ENCODE measurements at places on chromosomes 4 and X.

GRCh38 chr4:175762582-175762981, 49.5 kb downstream of the GPM6A start:
- no peak for DNase-seq

DNA sequence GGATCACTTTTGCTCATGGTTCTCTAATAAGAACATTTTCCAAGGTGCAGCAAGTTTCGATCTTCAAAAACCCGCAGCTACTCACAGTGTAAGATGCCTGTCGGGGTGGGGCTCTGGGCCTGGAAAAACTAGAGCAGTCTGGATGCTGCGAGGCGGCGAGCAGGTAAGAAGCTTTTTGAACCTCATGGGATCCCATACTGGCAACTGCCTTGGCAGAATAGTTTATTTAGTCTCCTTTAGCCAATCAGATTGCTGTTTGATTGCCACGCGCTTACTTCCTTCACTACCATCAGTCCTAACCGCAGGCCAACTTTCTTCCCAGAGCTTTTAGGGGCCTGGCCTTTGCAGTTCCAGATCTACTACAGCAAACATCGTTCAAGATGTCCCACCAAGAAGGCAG, 61.3 kb upstream of the MAGEB10 start:
- DNase-seq: no peak

GRCh38 chr4:111610681-111611080, 534.6 kb upstream of the FAM241A start:
- no peak for DNase-seq

DNA sequence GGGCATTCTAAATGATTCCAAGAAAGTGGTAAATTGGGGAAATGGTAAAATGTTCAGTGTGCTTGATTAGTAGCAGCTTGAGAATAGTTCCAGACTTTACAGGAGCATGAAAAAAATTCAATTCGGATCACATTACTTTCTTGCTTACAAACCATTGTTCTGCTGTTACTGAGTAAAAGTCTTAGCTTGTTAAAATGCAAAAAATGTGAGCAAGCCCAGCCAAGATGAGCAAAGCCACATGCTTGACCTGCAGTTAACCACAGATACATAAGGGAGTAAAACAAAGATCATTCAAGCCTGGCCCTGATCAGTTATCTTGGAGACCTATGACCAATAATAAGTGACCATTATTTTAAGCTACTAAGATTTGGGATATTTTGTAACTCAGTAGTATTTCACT, 562.9 kb upstream of the MAGEB2 start:
- no peak for DNase-seq

GRCh38 chr4:23614284-23614892, 275.5 kb downstream of the PPARGC1A start:
- no peak for DNase-seq

- DNase-seq: no peak
Measured at GRCh38 chr4:23234018-23234417, 541.3 kb downstream of the GBA3 start.

- no peak for DNase-seq
Measured at GRCh38 chrX:65755786-65756185, 88.3 kb downstream of the MSN start.

DNA sequence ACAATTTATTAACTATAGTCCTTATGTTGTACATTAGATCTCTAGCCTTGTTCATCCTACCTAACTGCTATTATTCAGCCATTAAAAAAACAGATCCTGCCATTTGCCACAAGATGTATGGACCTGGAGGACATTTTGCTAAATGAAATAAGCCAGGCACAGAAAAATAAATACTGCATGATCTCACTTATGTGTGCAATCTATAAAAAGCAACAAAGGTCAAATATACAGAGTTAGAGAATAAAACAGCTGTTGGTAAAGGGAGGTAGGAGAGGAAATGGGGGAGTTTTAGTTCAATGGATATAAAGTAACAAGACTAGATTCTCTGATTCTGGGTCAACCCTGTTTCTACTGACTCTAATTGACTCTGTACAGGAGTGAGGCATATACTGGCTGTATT, 103.3 kb upstream of the FAM9C start:
- DNase-seq: no peak

DNA sequence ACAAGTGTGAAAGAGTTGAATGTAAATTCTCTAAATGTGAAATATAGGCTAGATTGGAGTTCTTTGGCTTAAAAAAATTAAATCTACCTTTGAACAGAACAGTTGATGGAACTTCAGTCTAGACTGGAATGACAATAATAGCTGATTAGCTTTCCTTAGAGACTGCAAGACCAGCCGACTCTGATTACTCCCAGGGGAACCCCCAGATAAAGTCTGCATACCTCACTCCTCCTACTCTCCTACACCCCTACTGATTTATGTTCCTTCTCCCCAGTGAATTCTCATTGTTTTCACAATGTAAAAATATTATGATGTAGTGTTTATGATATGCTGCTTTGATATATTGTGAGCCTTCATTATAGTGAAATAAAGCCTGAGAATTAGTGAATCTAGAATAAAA, 241.3 kb downstream of the CFAP299 start:
- no peak for DNase-seq

DNA sequence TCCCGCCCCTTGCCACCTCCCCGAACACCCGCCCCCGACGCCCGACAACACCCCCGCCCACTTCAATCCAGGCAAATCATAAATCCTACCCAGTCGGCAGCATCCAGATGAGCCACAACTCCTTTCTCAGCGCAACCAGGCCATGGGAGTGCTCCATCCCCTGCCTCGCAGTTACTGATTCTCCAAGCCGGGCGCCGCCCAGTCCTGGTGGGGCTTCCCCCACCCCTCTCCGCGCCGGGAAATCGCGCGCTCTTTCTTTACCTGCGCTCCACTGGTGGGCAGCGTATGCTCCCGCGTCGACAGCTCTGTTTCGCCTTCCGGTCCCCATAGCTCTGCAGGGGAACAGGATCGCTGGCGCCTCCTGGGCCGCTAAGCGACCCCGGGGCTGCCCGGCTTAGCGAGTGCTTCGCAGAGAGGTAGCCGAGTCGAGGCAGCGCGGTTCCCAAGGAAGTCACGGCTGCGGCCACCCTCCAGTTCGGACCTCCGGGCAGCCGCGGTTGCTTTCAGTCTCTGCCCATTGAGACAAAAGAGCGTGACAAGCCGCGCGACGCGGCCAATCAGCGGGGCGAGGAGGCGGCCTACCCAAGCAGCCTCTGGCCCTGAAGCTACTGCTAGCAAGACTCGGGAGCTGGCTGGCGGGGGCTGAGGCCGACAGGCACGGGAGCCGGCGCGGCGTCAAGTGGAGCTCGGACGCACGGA, 43.7 kb upstream of the TMSB15B start:
- DNase-seq: peak; percentile 41

DNA sequence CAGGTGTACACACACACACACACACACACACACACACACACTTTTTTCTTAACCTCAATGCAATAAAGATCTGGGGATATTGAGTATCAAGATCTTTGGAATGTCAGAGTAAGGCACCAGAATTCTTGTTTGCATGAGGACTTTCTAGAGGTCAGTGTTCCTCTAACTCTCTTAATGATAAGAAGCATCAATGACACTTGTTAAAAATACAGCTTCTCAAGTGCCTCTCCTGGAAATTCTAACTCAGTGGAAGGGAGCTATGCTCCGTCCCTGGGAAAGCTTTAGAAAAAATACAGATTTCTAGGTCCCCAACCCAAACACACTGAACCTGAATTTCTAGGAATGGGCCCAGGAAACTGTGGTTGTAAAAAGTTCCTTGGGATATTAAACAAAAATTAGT, 25.8 kb upstream of the HCCS start:
- no peak for DNase-seq

GRCh38 chrX:140297273-140297672, 207.6 kb downstream of the SOX3 start:
- no peak for DNase-seq

DNA sequence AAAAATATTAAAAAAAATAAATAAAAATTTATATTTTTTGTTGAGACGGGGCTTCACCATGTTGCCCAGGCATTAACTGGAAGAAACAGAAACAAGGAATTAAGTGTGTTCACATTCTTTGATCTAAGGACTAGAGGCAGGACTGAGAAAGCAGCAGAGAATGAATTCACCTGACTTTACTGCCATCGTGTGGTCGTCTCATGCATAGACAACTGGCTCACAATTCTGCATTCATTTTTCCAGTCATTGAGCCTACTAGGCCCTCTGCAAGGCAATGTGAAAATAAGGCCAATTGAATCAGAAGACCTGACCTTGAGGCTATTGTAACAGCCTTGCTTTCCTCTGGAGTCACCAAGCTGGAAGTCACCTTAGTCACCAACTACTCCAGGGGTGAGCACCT, 37.4 kb downstream of the LHFPL1 start:
- DNase-seq: peak; percentile 18

DNA sequence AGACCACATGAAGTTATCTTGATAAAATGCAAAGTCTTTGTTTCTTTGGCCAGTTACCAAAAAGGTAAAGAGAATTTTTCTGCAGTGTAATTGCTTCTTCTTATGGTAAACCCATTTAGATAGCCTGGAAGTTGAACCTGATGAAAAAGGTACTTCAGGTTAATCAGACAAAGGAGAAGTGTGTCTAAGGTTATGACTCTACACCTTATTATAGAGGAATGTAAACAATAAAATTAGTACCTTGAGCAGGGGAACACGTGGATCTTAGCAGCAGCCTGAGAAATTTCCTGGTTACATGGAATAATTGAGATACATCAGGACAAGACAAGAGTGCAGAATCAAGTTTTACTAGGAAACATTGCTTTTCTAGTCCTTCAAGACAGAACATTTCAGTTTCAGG, 70.8 kb downstream of the RAP1GDS1 start:
- no peak for DNase-seq

DNA sequence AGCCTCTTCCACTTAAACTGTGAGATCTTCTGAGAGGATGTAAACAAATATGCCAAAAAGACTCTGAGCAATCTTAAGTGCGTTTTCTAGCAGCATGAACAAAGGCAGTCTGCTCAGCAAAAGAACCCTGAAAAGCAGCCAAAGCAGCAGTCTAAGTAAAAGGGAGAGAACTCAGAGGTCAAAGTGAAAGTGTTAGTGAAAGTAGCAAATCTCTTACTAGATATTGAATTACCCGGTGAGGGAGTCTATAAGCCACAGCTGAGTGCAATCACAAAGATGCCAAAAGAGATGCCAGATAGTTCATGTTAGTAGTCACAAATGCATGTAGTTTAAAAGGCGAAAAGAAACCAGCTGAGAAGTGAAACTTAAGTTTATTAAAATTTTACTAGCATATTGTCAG, 7.9 kb upstream of the GNRHR start:
- DNase-seq: no peak

- no peak for DNase-seq
Measured at GRCh38 chr4:114752391-114753165, 154.0 kb downstream of the UGT8 start.

DNA sequence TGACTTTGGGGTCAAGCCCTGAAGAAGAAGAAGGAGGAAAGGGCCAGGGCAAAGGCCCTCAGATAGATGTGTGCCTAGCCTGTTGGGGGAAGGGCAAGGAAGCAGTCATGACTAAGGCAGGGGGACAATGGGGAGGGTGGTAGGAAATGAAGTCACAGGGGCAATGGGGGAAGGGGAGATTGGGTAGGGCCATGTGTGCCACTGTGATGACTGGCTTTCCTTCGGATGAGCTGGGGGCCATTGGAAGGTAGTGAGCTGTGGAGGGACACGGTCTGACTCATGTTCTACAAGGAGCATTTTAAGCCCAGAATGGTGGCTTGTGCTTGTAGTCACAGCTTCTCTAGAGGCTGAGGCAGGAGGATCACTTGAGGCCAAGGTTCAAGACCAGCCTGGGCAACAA, 642.0 kb downstream of the MID1IP1 start:
- no peak for DNase-seq

- no peak for DNase-seq
Measured at GRCh38 chr4:57314636-57315035, 204.5 kb upstream of the IGFBP7 start.

GRCh38 chr4:69054578-69055200, 41.6 kb upstream of the UGT2B7 start:
- no peak for DNase-seq

DNA sequence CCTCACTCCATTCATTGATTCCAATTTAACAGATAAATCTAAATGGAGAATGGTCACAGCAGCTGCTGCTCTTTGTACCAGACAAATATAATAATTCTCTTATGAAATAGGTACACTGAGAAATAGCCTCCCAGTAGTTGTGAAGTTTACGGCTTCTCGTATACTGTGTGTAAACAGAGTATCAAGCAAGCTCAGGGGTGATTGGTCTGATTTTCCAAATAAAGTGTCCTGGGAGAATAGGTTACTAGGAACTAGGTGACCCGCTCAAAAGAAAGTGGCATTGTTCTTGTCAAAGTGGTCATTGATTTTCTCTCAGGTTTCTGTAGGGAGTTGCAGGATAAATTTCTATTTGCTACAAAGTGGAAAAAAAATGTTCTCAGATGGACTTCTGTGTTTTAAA, 838.2 kb downstream of the RAPGEF2 start:
- no peak for DNase-seq

DNA sequence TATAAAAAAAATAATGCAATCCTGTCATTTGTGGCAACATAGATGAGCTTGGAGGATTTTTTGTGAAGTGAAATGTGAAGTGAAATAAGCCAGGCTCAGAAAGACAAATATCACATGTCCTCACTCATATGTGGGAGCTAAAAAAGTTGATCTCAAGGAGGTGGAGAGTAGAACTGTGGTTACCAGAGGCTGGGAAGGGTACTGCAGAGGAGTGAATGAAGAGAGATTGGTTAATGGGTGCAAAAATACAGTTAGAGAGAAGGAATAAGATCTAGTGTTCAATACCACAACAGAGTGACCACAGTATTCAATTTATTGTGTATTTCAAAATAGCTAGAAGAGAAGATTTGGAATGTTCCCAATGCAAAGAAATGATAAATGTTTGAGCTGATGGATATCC, 13.4 kb upstream of the ZCCHC18 start:
- no peak for DNase-seq

GRCh38 chr4:176413171-176413570, 93.4 kb downstream of the SPCS3 start:
- DNase-seq: no peak

DNA sequence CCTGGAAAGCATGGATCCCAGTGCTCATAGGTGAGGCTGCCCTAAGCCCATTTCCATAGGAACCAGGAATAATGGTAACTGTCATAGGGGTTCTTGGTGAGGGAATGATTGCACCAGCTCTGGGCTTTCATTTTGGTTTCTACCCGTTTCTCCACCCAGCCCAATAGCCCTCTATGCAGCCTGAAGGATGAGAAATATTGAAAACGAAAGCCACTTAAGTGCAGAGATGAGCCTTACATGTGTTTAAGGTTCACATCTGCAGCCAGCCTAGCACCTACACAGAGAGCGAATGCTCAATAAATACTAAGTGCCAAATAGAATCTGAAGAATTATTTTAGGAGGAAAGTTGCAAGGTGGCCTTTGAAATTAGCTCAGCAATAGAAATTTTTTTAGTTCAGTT, 60.4 kb downstream of the MCF2 start:
- DNase-seq: no peak

All from CD4-positive, alpha-beta T cell treated with Interleukin-2 at 100 ng/mL for 4 hours (primary cell).